ENCODE measurements at places on chromosomes 1 and 21.

- no peak for DNase-seq
Observed at GRCh38 chr1:206835186-206835585, 30.2 kb upstream of the IL20 start.

DNA sequence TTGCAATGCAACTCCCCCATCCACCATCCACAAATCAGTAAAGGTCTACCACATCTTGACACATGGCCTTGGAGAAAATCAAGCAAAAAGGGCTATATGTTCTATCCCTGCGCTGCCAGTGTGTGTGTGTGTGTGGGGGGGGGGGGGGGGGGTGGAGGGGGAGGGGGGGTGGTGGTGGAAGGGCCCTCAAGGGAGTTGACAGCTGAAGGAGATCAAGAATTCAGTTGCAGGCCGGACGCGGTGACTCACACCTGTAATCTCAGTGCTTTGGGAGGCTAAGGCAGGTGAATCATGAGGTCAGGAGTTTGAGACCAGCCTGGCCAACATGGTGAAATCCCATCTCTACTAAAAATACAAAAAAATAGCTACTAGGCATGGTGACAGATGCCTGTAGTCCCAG, 37.6 kb upstream of the CLIC4 start:
- DNase-seq = no peak

DNA sequence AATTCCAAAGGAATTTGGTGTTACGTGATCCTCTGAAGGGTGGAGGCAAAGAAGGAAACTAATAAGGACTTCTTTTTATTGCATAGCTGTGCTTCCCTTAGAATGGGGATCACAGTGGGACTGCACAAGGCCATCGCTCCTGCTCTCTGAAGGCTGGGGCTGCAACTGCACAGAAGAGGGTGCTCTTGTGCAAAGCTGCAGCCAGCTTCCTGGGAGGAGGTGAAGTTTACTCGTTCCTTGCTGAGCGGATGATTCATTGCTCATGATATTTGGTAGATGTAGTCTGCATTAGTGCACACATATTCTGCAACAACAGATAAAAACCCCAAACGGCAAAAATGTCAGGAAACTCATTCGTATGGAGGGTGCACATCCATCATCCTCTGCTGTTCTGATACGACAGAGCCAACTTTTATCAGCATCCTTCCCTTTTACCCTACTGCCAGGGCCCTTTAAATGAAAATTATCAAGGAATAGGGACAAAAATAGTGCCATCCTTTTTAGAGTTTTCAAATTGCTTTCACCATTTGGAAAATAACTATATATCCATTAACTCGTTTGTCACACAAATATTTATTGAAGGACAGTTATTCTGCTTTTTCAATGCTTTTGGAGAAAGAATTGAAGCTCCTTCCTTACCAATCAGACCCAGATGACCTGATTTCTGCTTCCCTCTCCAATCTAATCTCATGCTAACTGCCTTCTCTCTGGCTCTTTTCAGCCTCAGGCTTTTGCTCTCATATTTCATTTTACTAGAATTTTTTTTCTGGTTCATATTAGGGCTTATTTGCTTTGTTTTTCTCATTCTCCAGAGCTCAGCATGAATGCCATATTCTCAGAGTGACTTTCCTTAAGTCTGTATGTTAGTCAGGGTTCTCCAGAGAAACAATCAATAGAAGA, 263.6 kb downstream of the DUSP10 start:
- DNase-seq = peak; percentile 14

DNA sequence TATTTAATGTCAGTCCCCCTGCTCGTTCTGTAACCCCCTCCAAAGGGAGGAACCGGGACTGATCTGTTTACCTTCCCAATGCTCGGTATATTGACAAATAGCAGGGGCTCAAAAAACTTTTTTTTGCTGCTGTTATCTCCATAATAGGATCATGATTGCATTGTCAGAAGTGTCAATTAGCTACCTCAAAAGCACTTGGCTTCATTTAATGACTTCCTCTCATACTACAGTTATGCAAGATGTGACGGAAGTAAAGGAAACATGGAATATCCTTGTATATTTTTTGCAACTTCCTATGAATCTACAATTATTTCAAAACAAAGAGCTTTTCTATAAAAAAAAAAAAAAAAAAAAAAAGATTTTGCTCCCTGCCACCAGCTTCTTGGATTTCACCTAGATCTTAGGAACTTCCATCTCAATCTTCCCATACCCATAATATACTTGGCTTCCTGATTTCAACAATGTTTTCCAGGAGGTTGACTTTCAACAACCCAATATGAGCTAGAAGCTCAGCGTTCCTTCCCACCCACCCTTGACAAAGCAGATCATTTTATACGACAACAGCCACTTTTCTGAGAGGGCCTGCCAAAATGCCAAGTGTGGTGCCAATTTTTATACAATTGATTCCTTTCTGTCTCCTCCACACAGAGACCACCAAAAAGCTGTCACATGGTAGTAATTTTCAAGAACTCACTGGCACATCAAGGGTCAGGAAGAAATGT, 71.7 kb downstream of the SETD4 start:
- no peak for DNase-seq

GRCh38 chr21:35399706-35400105, 350.6 kb upstream of the RUNX1 start:
- DNase-seq = no peak

DNA sequence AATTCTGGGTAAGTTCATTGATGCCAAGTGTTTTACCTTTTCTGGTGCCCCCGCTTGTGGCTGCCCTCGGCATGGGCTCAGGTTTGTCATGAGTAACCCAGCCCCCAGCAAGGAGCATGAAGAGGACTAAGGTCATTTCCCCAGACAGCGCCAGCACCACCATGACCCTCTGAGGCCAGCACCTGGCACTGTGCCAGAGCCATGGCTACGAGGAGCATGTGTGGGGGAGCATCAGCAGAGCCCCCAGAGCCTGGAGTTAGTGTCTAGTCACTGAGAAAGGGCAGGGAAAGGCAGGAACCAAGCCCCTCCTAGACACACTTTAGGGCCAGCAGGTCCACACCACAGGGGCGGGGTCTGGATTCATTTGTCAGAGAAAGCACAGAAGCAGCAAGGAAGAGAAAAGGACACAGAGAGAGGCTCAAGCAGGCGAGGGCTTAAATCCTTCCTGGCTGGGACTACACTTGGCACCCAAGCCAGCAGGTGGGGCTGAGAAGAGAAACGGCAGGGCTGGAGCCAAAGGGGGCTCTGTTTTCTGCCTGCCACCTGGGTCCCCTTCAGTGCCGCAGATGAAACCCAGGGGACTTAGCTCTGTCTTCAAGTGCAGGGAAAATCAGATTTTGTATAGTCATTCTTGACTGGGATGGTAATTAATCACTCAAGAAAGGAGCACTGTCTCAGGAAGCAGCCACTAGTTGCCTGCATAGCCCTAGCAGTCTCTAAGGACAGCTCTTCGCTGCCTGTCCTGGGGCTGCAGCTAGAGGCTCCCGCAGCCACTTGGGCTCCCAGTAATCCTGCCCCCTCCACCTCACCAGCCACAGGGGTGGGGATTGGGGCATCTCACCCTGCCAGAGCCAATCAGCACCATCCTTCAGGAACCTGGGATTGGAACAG, 79.6 kb upstream of the ZC3H12A start:
- DNase-seq = no peak

- DNase-seq = no peak
Observed at GRCh38 chr1:33025180-33025569, 11.5 kb downstream of the AK2 start.

DNA sequence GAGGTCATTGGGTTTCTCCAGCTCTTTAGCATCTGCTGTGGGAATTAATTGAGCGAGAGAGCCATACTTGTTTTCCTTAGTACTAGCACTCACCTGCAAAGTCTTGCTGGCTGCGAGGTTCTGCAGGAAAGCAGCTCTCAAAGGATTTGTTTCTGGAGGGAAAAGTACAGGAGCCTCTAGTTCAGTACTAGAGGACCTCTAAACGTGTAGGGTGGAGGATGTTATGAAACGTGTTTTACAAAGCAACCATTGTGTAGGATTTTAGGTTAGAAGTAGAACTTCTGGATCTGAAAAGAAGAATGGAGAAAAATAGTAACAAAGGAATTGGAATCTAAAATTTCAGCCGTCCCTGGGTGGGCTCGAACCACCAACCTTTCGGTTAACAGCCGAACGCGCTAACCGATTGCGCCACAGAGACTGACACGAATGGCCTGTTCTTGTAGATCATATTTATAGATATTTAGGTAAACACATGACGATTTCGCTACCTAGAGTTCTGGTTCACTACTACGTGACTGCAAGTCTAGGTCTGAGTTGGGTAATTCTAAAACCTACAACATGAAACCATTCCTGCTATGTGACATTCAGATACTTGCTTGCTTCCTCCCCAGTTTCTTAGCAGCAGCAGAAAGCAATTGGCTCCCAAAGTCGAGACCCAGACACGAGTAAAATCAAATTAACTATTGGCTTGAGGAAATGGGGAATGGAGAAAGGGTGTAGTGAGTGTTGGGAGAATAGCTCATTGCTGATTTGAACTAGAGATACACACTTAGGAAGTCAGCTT, 60.2 kb upstream of the CFAP126 start:
- peak; percentile 38 for DNase-seq

GRCh38 chr1:147177611-147178380, 5.5 kb upstream of the PRKAB2 start:
- no peak for DNase-seq

DNA sequence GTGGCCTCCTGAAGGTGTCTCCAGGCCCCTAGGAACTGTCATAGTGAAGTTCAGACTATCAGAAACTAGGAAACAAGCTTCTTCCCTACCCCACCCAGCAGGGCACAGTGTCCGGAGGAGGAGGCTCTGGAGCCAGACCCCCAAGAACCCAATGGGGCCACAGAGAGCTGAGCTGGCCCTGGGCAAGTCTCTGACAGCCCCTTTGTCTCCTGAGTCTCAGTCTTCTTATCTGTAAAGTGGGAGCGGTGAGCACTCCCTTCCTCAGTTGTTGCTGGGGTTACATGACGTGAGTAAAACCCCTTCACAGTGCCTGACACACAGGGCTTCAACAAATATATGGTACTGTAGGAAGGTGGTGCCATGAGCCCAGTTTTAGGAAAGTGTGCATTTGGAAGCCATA, 675.8 kb downstream of the MATN1 start:
- no peak for DNase-seq

- peak; percentile 8 for DNase-seq
Observed at GRCh38 chr1:38727684-38728584, 131.6 kb downstream of the RRAGC start.

DNA sequence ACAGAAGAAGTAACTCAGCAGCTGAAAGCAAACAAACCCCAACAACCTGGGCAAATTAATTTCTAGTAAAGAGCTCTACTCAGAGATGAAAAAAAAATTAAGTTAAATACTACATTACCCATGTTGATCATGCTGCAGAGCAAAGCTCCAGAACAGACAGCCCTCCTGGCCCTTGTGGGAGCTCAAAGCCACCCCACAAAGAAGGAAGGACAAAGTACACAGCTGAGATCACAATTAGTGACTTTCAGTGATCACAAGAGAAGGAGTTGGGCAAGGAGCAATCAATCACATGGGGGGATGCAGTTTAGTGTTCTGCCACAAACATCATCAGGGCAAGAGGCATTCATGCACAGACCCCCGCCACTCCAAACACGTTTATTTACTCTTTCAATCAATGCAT, 114.2 kb downstream of the DAB1 start:
- no peak for DNase-seq

DNA sequence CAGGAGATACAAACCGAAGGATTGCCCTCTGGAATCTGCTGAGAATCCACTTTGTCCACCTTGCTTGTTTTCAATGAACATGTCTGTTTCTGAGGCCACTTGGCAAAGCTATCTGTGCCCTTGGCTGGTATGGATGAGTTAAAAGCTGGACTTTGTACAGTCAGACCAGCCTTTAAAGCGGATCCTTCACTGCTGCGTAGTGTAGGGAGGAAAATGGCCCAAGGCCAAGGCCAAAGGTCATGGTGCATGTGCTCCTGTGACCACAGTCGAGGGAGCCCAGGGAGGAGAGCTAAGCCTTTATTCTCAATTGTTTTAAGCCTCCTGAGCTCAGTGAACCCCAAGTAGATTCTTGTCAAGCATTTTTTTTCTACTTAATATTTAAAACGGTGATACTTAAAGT, 37.0 kb downstream of the KCNJ15 start:
- no peak for DNase-seq

DNA sequence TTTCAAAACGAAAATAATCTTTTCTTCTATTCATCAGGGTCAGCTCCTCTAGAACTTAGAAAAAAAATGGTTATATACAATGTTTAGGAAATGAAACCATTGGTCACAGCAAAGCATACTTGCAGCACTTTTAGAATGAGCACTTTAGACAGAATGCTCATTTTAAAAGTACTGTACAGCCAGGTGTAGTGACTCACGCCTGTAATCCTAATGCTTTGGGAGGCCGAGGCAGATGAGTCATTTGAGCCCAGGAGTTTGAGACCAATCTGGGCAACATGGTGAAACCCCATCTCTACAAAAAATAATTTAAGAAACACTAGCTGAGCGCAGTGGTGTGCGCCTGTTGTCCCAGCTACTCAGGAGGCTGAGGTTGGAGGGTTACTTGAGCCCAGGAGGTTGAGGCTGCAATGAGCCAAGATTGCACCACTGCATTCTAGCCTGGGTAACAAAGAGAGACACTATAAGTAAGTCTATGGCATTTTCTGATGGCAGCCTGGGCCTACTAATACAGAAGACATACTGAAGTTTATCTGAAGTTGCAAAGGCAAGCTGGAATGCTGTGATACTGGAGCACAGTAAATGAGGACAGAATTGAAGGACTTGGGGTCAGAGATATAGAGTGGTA, 48.9 kb upstream of the ZNF326 start:
- no peak for DNase-seq

All from CD4-positive, CD25-positive, alpha-beta regulatory T cell (primary cell).